Forelimb muscle (tissue), 1 donor: ENCODE measurements at places on chromosomes 13 and 19. TPM values are rescaled to one million over a fixed set of nuclear protein-coding genes. Genes with fewer than 3 reads are reported as not detected.

GRCh38 chr19:23098988-23099387, 17.8 kb upstream of the ZNF730 start:
- DNase-seq, result no peak

The KLK2 gene
- 0.40 TPM for polyA plus RNA-seq

- no peak for DNase-seq
Observed at GRCh38 chr13:25379011-25379410, 7.2 kb downstream of the ATP8A2 start.

GRCh38 chr13:97515643-97516042, 81.7 kb downstream of the RAP2A start:
- no peak for DNase-seq

The LYPD3 gene
- 0.67 TPM for polyA plus RNA-seq

DNA sequence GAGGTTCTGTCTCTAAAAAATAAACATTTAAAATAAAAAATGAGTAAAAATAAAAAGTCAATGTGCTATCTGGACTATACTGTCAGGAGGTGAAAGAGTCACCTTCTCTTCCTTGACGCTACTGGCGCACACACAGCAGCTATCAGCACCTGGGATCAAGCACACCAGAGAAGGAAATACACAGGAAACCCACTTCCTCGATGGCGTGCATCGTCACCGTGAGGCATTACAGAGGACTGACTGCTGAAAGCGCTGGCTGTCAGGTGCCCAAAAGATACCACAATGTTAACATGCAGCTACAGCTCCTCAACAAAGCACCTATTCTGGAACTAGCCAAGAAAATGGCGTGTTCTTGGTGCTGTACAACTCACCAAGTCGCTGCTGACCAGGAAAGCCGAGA, 6.1 kb downstream of the SLC35E1 start:
- no peak for DNase-seq

The S1PR4 gene
- 0.56 TPM for polyA plus RNA-seq

DNA sequence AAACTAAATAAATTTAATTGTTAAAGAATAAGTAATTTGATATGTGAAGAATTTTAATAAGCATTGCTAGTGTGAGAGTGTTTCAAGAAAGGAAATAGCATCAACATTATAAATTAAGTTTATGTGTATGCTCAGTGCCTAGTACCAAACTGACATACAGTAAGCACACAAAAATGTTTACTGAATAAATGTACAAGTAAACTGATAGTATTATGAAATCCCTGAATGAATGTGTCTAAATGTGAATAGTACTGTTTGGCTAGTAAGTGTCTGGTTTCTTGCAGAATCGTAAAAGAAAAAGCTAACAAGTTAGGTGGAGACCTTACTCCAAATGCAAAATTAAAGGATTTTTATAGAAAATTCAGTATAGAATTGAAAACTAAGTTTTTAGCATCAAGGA, 233.6 kb downstream of the PCDH9 start:
- DNase-seq, result no peak

GRCh38 chr13:87975035-87975434, 303.9 kb downstream of the SLITRK5 start:
- no peak for DNase-seq

DNA sequence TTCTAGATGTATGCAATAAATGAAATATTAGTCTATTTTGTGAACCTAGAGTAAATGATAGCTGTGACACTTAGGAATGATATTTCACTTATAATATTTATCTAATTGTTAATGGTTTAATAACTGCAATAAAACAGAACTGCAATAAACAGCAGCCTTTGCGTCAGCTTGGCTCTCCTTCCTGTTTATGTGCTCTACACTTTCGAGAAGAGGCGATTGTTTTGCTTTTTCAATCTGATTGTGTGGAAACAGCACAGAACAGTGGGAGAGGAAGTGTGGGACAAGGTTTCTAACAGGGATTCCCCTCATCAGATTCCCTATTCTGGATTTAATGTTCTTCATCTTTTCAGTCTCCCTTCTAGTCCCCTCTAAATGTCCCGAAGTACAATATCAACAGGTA, 17.3 kb upstream of the TRPC4 start:
- DNase-seq, result no peak

- DNase-seq, result no peak
Observed at GRCh38 chr13:51865838-51866237, 4.1 kb downstream of the CCDC70 start.
